ENCODE measurements at places on chromosomes 2 and 18. TPM values are rescaled to one million over a fixed set of nuclear protein-coding genes. Genes with fewer than 3 reads are reported as not detected.

MC4R gene
- total RNA-seq: 0.45 TPM

STK36 gene
- total RNA-seq: 16.2 TPM

CRYGD gene
- not detected for total RNA-seq

MAP2 gene
- 37.0 TPM for total RNA-seq

PSTPIP2 gene
- 10.8 TPM for total RNA-seq

INO80D gene
- total RNA-seq: 13.9 TPM

TLK1 gene
- total RNA-seq: 46.1 TPM

SERPINB5 gene
- not detected for total RNA-seq

ANO7 gene
- total RNA-seq: not detected

NCKAP5 gene
- total RNA-seq: 0.78 TPM

OST4 gene
- total RNA-seq: 352 TPM

RIT2 gene
- total RNA-seq: not detected

C2orf80 gene
- total RNA-seq: not detected

TRAPPC12 gene
- total RNA-seq: 65.6 TPM

DYTN gene
- total RNA-seq: not detected

IL1F10 gene
- not detected for total RNA-seq

POTEC gene
- not detected for total RNA-seq

CNDP1 gene
- not detected for total RNA-seq

GBX2 gene
- total RNA-seq: not detected

FZD7 gene
- total RNA-seq: 54.7 TPM

HOXD13 gene
- total RNA-seq: not detected

ABCG5 gene
- not detected for total RNA-seq

ME2 gene
- total RNA-seq: 62.8 TPM

B4GALT6 gene
- total RNA-seq: 12.0 TPM

MRPL33 gene
- 500 TPM for total RNA-seq

BIRC6 gene
- total RNA-seq: 80.6 TPM

SPATA3 gene
- not detected for total RNA-seq

SULT1C3 gene
- total RNA-seq: not detected

HTR2B gene
- total RNA-seq: 16.8 TPM

DES gene
- 23,535 TPM for total RNA-seq

TMBIM1 gene
- 238 TPM for total RNA-seq

PRKAG3 gene
- total RNA-seq: not detected

ERCC3 gene
- 37.1 TPM for total RNA-seq

UGT1A3 gene
- total RNA-seq: not detected

ACVR1C gene
- 0.71 TPM for total RNA-seq

COMMD1 gene
- total RNA-seq: 25.1 TPM

THAP4 gene
- 39.1 TPM for total RNA-seq

ADGRF3 gene
- total RNA-seq: not detected

CHST10 gene
- 10.8 TPM for total RNA-seq

FAHD2B gene
- total RNA-seq: 14.6 TPM

TMEM200C gene
- total RNA-seq: 0.33 TPM

RAPGEF4 gene
- total RNA-seq: 3.8 TPM

RNF144A gene
- total RNA-seq: 10.8 TPM

CPS1 gene
- 2.0 TPM for total RNA-seq

MC2R gene
- not detected for total RNA-seq

TNFAIP6 gene
- 3.5 TPM for total RNA-seq

MRO gene
- total RNA-seq: 1.4 TPM

CD226 gene
- 2.7 TPM for total RNA-seq

SLC11A1 gene
- 5.6 TPM for total RNA-seq

INPP5D gene
- 8.0 TPM for total RNA-seq

PTPRM gene
- 62.7 TPM for total RNA-seq

EPHA4 gene
- 17.9 TPM for total RNA-seq

CPO gene
- 0.33 TPM for total RNA-seq

DYNC1I2 gene
- total RNA-seq: 122 TPM

ZNF804A gene
- 0.33 TPM for total RNA-seq

CAD gene
- 16.2 TPM for total RNA-seq

HOXD4 gene
- total RNA-seq: 2.8 TPM

Data from esophagus muscularis mucosa (tissue), 4 donors.